ENCODE measurements at places on chromosomes 11 and 22. TPM values are rescaled to one million over a fixed set of nuclear protein-coding genes. Genes with fewer than 3 reads are reported as not detected.

Gene MSANTD2
- 9.0 TPM for total RNA-seq

Gene MUC2
- total RNA-seq, result not detected

Gene ISX
- total RNA-seq, result not detected

Gene XKR3
- not detected for total RNA-seq

Gene NLRP14
- total RNA-seq, result not detected

Gene SLC29A2
- 0.26 TPM for total RNA-seq

Gene FAM180B
- 1.3 TPM for total RNA-seq

Gene MS4A12
- total RNA-seq, result not detected

Gene BTBD18
- not detected for total RNA-seq

Gene TIMP3
- 301 TPM for total RNA-seq

Gene POLR2L
- 256 TPM for total RNA-seq

Gene HEPHL1
- not detected for total RNA-seq

Gene DEFB131B
- not detected for total RNA-seq

Gene PRRG4
- not detected for total RNA-seq

Gene APOBEC3G
- 9.2 TPM for total RNA-seq

Measured in pericardium fibroblast (primary cell).